ENCODE measurements at places on chromosomes 6 and 20.
A peak's percentile ranks its signal among the peaks of the same experiment; 100 is the strongest.

- no peak for DNase-seq
Measured at GRCh38 chr20:23282546-23282945, 68.0 kb upstream of the NXT1 start.

GRCh38 chr20:21941941-21942805, 236.7 kb downstream of the PAX1 start:
- no peak for DNase-seq

- no peak for DNase-seq
Measured at GRCh38 chr6:115310156-115310555, 750.5 kb downstream of the FRK start.

- no peak for DNase-seq
Measured at GRCh38 chr6:9982215-9982614, 432.7 kb downstream of the TFAP2A start.

DNA sequence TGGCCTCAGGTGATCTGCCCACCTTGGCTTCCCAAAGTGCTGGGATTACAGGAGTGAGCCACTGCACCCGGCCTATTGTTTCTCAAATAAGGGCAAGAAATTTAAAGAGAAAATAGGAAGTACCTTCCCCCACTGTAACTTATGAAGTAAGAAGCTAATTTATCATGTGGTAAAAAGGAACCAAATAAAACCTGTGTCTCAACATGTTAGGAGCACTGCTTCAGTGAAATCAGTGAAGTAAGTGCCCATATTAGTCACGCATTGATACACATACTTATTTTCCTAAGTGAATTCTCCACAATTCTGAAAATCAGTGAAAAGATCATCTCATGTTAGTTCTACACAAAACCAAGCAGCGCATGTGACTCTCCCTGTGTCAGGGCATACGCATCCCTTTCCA, 14.2 kb upstream of the LPA start:
- DNase-seq = no peak

GRCh38 chr6:20092071-20092566, 120.2 kb downstream of the MBOAT1 start:
- DNase-seq = peak; percentile 7

GRCh38 chr6:115194981-115195638, 852.3 kb upstream of the HS3ST5 start:
- DNase-seq = peak; percentile 10

GRCh38 chr20:40056171-40056570, 632.9 kb downstream of the MAFB start:
- no peak for DNase-seq

DNA sequence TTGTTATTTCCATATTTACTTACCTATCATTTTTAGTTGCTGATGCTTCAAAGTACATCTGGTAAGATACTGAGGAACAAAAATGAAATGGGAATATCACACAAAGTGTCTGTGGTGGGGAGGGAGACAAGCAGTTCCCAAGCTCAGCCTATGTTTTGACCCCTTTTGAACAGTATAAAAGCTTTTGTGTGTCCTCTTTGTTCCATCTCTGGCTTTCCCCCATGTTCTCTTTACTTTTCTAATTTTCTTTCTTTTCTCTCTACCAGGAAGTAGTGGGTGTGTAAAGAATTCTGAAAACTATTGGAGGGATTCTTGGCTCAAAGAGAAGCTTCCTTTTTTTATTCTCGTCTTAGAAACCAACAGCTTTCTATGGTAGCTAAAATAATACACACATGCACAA, 7.4 kb downstream of the TAAR2 start:
- no peak for DNase-seq

GRCh38 chr20:33835615-33836172, 24.5 kb downstream of the CHMP4B start:
- DNase-seq = no peak

DNA sequence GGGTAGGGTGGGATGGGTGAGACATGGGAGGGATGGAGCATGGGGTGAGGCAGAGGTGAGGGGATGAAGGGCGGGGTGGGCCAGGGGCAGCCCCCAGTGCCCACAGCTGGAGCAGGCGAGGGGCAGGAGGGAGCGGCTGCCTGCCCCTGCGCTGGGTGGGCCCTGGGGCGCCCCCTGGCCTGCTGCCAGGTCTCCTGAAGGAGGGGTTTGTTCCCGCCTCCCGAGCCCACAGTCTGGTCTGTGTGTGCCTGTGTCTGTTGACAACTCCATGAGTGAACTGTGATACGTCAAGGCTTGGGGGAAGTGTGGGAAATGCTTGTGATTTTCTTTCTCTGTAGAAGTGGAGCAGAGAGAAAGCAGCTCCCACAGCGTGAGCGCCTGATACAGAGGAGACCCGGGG, 10.9 kb upstream of the MRGBP start:
- no peak for DNase-seq

- DNase-seq = no peak
Measured at GRCh38 chr6:89518352-89519055, 85.6 kb downstream of the ANKRD6 start.

- DNase-seq = no peak
Measured at GRCh38 chr6:1226277-1227099, 85.4 kb upstream of the FOXQ1 start.
